ENCODE measurements at places on chromosomes 5 and 9.

GRCh38 chr9:82651474-82651873 is 411.5 kb downstream of the RASEF start:
- no peak for DNase-seq

DNA sequence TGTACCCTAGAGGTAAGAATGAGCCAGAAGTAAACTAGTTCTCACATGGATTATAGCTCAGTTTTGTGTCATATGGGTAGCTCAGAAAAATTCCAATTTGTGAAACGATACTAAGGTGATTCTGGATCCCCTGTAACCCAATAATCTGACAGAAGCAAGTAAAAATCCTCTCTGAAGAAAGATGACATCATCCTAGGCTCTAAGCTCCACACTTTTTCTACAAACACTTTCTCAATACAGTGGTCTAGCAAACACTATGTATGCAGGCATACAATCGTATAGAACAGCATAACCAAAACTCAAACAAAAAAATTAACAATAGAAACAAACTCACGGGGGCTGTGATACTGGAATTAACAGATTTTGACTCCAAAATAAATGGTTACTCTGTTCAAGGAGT is 26.7 kb upstream of the ZNF169 start:
- DNase-seq: no peak

DNA sequence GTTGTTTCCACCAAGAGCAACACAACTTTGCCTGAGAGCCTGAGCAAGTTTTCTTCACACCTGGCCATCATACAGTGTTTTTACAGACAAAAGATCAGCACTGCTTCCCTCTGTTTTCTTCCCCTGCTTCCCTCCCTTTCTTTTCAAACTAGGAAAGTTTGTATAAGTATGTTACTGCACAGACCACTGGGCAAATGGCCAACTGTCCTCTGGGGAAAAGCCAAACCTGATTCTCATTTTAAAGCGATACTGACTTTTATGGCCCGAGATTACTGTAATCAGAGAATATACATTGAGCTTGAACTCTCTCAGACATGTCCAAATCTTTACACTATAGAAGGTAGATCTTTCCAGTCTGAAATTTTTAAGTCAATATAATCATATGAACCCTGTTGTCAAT is 415.0 kb downstream of the NFIB start:
- no peak for DNase-seq

DNA sequence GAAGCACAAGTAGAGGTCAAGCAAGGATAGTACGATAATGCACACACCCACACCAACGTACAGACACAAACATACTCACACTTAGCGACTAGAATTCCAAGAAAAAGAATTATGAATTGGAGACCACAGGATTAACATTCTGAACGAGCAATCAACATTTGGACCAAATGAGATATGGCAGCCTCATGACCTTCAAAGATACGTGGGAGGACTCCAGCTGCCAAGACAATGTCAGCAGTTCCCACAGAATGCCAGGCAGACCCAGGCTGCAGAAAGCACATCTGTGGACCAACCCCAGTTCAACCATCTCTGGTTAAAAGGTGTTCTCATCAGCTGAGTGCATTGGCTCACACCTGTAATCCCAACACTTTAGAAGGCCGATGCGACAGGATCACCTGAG is 187.6 kb upstream of the GRAMD2B start:
- no peak for DNase-seq

DNA sequence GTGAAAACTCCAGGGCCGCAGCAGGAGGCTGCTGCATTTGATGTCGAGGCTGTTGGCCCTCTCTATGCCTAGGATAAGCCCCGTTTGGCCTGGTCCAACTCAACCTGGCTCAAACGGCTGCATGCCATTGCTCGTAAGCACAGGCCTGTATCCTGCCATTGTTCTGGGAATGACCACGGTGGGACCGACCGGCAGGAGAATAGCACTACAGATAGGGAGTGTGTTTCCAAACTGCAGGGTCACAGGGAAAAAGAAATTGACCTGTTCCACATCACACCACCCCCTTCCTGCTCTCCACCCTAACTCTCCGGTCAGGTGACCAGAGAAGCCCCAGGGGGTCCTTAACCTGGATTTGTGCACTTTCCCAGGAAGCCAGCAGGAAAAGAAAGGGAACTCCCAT is 278.7 kb upstream of the KLF4 start:
- DNase-seq: no peak

DNA sequence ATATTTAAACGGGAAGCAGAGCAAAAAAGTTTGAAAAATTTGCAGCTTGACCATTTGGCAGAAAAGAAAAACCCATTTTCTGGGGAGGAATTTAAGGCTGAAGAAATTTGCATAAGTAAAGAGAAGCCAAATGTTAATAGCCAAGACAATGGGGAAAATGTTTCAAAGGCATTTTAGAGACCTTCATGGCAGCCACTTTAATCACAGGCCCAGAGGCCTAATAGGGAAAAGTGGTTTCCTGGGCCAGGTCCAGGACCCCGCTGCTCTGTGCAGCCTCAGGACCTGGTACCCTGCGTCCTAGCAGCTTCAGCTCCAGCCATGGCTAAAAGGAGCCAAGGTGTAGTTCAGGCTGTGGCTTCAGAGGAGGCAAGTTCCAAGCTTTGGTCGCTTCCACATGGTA is 507.3 kb downstream of the SLCO4C1 start:
- no peak for DNase-seq

GRCh38 chr5:124212934-124213333 is 533.5 kb downstream of the ZNF608 start:
- no peak for DNase-seq
